ENCODE measurements at places on chromosomes 6 and 20. TPM values are rescaled to one million over a fixed set of nuclear protein-coding genes. Genes with fewer than 3 reads are reported as not detected.

DNA sequence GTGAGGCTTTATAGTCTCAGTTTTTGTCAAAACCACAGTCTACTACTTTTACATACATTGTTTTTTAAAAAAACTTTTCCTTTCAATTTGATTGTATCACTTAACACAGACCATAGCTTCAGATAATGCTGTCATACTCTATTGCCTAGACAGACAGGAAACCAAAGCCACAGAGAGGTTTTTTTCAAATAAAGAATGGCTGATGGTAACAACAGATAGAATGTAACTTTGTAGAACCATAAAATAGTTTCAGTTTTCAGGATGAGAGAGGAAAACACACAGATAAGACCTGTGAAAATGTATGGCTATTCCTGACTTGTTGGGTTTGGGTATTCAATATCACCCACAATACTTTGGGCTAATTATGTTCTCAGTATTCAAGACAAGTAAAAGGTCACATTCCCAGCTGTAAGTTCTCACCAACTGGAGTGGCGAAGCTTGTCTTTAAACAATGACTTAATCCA lies 94.0 kb downstream of the ADGRG6 start:
- DNase-seq = no peak

GRCh38 chr20:50987493-50988210 lies 29.0 kb downstream of the MOCS3 start:
- DNase-seq = peak; percentile 94

- no peak for DNase-seq
Measured at GRCh38 chr20:23612396-23612795, 6.7 kb upstream of the CST9 start.

SLC44A4 gene
- total RNA-seq = not detected

PGC gene
- total RNA-seq = not detected

- DNase-seq = no peak
Measured at GRCh38 chr20:43959920-43960227, 45.2 kb downstream of the TOX2 start.

VIP gene
- total RNA-seq = 0.16 TPM

- no peak for DNase-seq
Measured at GRCh38 chr6:109096208-109096607, 901 bp downstream of the CEP57L1 start.

DNA sequence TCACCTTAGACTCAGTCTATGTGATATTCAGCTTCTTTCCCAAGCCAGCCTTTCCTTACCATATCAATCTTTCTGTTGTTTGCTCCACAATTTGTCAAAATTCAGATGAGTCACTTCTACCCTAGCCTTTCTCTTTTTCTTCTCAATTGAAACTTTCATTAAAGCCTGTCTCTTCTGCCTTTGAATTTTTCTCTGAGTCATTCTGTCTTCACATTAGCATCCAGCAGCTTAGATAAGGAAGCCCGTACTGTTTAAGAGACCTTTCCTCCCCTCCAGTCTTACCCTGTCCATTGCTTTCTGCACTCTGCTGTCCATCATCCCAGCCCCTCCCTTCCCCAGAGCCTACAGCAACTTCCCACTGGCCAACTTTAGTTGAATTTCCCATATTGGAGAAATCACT lies 34.9 kb upstream of the RALGAPA2 start:
- no peak for DNase-seq

GRCh38 chr6:126826166-126826714 lies 292.2 kb upstream of the RSPO3 start:
- DNase-seq = no peak

- no peak for DNase-seq
Measured at GRCh38 chr6:14775528-14775927, 470.3 kb upstream of the JARID2 start.

DNA sequence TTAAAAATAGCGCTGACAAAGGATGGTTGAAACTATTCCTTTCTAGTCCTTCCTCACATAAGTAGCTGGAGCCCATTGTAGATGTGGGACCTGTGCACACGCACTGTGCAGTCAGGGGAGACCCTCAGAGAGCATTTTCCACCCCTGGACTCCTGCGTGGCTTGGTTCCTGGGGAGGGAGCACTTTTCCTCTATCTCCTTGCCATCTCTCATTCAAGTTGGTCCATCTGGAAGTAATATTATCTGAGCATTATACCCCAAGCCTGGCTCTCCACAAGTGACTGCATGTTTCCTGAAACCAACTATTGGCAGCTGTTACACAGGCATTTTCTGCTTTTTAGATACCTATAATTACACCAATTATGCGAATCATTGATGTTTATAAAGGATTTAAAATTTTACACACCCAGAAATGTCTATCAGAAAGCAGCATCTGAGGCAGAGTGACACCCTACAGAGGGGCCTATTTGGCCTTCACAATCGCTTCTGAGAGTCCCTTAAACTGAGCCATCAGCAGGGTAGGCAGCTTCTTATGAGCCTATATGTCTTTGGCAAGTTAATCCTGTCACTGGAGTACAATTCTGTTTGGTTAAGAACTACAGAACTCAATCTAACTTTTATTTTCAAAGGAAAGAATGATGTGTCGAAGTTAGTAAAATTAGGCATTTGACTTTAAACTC lies 18.7 kb downstream of the SOX4 start:
- no peak for DNase-seq

DNA sequence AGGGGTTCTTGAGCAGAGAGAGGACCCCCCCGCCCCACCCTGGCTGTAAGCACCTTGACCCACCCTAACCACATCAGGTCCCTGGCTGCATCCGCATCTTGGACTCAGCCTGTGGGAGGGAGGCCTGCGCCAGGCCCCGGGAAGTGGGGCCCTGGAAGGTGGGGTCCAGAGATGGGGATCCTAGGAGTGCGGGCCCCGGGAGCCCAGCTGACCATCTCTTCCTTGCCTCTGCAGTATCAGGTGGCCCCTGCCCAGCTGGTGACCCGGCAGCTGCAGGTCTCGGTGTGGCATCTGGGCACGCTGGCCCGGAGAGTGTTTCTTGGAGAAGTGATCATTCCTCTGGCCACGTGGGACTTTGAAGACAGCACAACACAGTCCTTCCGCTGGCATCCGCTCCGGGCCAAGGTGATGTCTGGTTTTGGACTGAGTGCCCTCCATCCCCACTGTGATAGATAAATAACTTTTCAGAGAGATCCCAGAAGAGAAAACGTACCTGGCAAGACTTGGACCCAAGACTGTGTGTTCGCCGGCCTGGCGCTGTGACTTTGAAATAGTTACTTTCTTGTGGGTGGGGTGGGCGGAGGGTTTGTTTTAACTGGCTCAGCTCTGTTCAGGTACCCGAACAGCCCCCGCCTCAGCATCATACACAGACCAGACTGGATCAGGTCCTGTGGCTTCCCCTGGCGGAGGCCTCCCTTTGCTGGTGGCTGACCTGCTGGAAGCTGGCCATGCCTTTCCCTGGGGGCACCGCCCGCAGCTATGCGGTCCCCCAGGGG lies 62.0 kb downstream of the EZR start:
- DNase-seq = no peak

GRCh38 chr6:89817481-89817880 lies 2.1 kb downstream of the MDN1 start:
- no peak for DNase-seq

DNA sequence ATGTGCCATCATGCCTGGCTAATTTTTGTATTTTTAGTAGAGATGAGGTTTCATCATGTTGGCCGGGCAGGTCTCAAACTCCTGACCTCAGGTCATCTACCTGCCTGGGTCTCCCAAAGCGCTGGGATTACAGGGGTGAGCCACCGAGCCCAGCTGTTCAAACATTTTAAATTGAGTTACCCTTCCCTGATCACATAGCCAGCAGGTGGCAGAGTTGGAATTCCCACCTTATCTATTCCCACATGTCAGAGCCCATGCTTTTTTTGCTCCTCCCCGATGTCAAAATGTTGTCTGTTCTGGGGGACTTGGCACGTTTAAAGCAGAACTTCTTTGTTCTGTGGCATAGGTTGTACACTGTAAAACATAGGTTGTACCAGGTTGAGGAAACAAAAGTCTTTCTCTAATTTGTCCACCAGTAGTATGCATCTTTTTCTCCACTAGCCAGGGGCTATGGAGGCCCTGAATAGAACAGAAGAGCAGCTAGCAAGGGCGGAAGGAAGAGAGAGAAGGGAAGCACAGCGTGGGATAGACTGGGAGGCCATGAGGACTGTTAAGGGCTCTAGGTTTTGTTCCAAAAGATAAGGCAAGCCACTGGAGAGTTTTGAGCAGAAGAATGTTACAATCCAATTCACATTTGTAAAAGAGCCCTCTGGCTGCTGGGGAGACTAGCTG lies 7.3 kb upstream of the LBP start:
- DNase-seq = peak; percentile 22

DNA sequence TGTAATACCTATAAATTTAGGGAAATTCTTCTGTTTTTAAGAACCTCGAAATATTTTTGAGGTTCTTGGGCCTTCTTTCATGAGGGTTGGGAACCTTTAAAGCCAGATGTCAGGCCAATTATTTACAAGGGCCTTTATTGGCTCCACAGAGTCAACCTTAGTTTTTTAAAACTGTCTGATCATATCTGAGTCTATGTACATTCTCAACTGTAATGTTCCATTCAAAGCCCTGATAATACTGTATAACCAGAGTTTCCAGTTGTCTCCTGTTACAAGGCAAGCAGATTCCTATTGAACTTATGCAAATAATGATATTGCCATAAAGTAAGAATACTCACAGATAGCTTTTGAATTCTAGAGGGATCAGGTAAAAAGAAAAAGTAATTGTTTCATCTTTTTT lies 545.5 kb downstream of the EPM2A start:
- DNase-seq = no peak

- no peak for DNase-seq
Measured at GRCh38 chr20:54625497-54625896, 150.1 kb downstream of the DOK5 start.

DNA sequence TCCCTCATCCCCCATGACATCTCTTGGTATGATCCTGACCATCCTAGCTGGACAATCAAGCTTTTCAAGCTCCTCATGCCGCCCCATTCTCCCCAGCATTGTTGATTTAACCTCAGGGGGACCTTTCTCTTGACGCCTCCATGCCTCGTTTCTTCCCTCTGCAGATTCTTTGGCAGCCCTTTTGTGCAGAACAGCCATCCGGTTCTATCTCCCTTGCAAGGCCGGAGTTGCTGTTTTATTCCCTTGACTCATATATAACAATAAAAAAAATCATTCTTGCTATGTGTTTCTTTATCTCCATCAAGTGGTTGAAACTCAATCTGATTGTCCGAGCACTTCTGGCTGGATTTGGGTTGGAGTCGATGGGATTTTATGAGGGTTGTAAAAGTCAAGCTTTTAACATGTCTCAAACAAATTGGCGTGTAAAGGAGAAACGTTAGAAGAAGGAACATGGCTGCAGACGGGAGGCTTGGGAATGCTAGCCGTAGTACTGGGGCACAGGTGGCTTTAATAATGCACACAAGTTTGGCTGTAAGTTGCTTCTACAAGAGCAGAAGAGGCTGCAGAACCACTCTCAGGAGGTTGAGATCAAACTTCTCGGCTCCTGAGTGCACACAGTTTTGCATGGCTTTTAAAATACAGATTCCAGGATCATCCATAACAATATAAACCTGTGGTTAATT lies 3.9 kb upstream of the SULF2 start:
- no peak for DNase-seq

DNA sequence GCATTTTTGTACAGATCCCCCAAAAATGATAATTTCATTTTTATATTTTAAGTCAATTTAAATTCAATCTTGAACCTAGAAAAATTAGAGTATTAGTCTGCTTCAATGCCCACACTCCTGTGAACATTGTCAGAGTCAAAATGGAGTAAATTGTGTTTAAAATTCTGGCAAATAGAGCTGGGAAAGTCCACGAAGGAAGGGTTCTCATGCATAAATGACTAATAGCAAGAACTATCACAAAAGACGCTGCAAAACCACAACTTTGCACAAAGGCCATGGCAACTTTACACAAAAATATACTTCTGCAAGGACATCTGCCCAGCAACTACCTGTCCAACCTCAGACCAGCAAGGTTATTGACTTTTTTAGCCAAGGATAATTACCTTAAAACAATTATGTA lies 203.2 kb upstream of the SMLR1 start:
- no peak for DNase-seq

BNIP5 gene
- total RNA-seq = not detected

- peak; percentile 64 for DNase-seq
Measured at GRCh38 chr6:128725271-128726233, 157.4 kb upstream of the LAMA2 start.

GRCh38 chr6:100176951-100177710 lies 183.1 kb upstream of the MCHR2 start:
- no peak for DNase-seq

GNMT gene
- 0.34 TPM for total RNA-seq

DNA sequence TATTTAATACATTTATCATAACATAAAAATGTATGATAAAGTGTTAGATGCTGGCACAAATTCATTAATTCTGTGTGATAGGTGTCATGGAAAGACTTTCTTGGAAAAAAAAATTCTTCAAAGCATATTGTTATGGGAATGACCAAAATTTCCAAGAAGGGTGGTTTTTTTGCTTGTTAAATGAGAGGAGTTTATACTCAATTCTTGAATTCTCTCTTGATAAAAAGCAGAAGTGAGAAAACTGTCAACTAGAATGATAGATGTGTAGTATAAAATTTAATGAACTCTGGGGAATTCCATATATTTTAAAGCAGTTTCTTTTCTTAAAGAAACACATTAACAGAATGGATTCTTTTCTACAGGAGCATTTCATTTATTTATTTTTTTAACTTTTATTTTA lies 62.0 kb upstream of the SNAP91 start:
- no peak for DNase-seq

DNA sequence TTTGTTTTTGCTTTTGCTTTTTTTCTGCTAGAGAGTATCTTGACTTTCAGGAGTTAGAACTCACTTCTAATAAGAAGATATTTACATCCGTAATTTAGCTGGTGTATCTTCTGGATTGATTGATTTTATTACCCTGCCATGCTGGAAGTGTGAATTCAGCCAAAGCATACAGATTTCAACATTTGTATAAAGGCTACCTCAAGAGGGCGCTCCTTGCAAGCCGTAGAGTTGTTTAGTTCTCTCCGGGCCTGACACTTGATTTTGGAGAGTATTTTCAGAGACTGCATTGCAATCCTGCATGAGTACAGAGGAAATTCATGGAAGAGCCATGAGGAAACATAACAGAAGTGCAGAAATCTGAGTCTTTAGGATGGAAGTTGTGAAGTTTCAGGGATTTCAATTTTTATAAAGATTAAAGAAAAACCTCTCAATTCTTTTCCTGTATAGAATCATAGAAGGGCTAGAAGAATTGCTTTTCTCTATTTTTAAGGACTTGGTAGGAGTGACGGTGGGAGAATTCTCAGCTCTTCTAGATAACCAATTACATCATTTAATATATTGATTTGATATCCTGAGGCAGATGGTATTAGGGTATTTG lies 66.7 kb upstream of the TIAM2 start:
- DNase-seq = peak; percentile 78

DNA sequence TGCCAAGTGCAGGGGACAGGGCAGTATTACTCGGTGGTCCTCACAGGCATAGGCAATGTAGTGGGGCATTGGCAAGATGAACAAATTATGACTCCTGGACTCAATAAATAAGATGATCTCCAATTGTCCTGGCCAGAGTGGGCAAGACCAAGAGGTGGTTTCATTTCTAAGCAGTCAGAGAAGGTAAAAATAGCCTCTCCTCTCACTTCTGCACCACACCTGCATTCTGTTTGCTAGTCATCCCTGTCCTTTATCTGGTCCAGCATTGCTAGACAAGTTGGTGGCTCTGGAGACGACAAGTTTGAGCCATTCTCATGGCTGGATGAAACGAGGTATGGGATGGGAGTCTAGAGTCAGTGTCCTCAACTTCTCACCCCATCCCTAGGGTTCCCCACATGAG lies 83.0 kb downstream of the BANF2 start:
- no peak for DNase-seq

All from SK-MEL-5 (cell line).